ENCODE measurements at places on chromosomes 7 and 10. TPM values are rescaled to one million over a fixed set of nuclear protein-coding genes. Genes with fewer than 3 reads are reported as not detected.
A peak's percentile ranks its signal among the peaks of the same experiment; 100 is the strongest.

TSPAN15 gene
- total RNA-seq: 2.1 TPM

ITPRIP gene
- 172 TPM for total RNA-seq

GNAI1 gene
- 0.68 TPM for total RNA-seq

FRAT2 gene
- total RNA-seq: 22.2 TPM

CHST15 gene
- total RNA-seq: 11.9 TPM

PGAM2 gene
- 1.0 TPM for total RNA-seq

GRCh38 chr7:94400643-94401427, 6.1 kb downstream of the COL1A2 start:
- H3K4me1 ChIP-seq: no peaks in the 10 kb centered on the region
- DNase-seq: no peak
- H3K27ac ChIP-seq: no peak overlapping the region
- H3K27me3 ChIP-seq: peaks cover 15% of the 10 kb centered on the region

- DNase-seq: no peak
- peaks cover 11% of the 10 kb centered on the region for H3K4me1 ChIP-seq
- peaks cover 60% of the 10 kb centered on the region for H3K36me3 ChIP-seq
- H3K27ac ChIP-seq: no peak overlapping the region
- no peaks in the 10 kb centered on the region for H3K27me3 ChIP-seq
These were observed 23.7 kb downstream of the PARP12 start for GRCh38 chr7:140039066-140039465.

DNA sequence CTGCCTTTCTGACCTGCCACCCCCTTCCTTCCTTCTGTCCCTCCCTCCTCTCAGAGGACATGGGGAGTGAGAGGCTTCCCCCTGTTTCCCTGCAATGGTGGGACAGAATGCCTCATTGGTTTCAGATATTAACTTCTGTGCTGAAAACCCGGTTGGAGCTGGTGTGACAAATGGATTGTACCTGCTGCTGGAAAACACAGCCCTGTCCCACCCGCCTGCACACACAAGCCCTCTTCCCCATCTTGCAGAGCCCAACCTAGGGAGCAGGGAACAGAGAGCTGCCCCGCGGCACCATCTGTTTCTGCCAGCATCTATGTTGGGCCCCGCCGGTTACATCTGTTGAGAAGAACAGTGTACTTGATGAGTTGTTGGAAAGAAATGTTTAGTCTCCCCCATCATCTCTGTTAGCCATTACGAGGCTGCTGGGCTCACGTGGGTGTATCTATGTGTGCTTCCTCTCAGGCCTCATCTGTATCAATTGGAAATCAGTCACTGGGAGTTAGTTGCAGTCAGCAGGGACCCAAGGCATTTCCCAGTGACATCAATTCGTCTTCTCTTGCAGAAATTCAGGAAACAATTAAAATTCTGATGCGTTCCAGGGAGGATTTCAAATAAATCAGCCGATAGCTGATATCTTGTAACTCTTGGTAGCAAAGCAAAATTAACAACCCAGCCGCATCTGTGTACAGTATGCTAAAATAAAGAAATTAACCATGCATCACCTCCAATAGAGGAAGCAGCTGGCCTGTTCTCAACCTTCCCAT, 725.6 kb upstream of the GALNT17 start:
- H3K27ac ChIP-seq: no peak overlapping the region
- no peak for DNase-seq
- H3K36me3 ChIP-seq: no peaks in the 10 kb centered on the region

- H3K4me3 ChIP-seq: no peak overlapping the region
- H3K27ac ChIP-seq: no peak overlapping the region
- no peak for DNase-seq
- H3K27me3 ChIP-seq: peaks cover 15% of the 10 kb centered on the region
- H3K4me1 ChIP-seq: no peaks in the 10 kb centered on the region
- no peaks in the 10 kb centered on the region for H3K36me3 ChIP-seq
These were observed 14.0 kb upstream of the SEM1 start for GRCh38 chr7:96723622-96724021.

DNA sequence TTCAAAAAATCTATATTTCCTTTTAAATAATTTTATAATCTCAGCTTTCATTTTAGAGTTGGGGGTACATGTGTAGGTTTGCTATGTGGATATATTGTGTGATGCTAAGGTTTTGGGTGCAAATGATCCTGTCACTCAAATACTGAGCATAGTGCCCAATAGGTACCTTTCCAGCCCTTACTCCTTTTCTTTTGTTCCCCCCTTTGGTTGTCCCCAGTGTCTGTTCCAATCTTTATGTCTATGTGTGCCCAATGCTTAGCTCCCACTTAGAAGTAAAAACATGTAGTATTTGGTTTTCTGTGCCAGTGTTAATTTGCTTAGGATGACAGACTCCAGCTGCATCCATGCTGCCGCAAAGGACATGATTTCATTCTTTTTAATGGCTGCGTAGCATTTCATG, 103.6 kb downstream of the ZEB1 start:
- no peak for DNase-seq
- H3K27me3 ChIP-seq: no peaks in the 10 kb centered on the region
- H3K4me3 ChIP-seq: no peak overlapping the region
- no peaks in the 10 kb centered on the region for H3K4me1 ChIP-seq
- H3K27ac ChIP-seq: no peak overlapping the region

DNA sequence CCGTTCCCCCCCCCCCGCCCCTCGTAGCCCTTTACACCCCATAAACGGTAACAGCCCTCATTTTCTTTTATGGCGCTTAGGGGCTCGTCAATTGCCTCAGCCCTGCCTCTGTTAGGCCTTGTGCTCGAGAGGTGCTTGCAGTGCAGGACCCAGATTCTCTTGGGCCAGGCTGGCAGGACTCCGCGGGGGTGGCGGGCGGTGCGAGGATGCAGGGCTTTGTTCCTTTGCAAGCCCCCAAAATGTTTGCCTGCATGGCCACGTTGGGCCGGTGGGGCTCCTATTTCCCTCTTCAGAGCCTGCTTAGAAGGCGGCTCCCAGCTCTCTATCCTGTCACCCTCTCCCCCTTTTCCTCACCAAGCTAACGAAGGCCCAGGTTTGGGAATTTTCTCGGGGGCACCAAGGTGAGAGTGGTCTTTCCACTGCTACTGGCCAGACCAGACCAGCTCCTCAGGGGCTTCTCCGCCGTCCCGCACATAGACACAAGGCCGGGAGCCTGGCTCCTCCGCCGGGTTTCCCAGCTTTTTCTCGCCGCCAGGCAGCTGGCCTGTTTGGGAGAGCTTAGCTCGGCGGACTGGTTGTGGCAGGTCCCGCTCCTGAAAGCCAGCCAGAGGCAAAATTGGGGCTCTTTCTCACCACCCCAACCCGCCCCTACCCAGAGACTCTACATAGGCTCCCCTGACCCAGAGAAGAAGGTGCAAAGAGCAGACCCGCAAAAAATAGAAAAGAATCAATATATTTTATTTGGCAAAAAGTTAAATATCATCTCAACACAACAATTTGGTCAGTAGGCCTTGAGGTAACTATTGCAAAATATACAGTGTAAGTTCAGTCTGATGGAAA, 3.4 kb downstream of the HOXA9 start:
- no peak overlapping the region for H3K27ac ChIP-seq
- H3K4me3 ChIP-seq: no peak overlapping the region
- peaks cover 67% of the 10 kb centered on the region for H3K4me1 ChIP-seq
- no peaks in the 10 kb centered on the region for H3K36me3 ChIP-seq

DNA sequence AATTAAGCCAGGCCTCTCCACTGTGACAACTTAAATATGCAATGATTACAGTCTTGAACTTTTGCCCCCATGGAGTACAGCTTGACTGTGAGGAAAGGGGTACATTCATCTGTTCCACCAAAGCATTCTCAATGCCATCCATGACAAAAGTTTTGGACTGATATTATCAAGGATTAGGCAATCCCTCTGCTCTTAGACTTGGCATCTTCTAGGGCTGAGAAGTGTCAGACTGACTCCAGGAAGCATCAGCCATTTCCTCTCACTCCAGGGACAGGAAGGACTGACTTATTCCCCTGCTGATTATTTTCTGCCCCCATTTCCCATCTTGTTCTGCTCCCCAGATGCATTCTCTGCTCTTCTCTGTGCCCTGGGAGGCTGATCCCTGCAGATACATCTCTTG, 69.7 kb downstream of the ZNF365 start:
- H3K27me3 ChIP-seq: peaks cover 2% of the 10 kb centered on the region
- DNase-seq: no peak
- no peaks in the 10 kb centered on the region for H3K36me3 ChIP-seq
- no peak overlapping the region for H3K27ac ChIP-seq
- no peak overlapping the region for H3K4me3 ChIP-seq

- no peaks in the 10 kb centered on the region for H3K27me3 ChIP-seq
- H3K27ac ChIP-seq: no peak overlapping the region
- H3K36me3 ChIP-seq: no peaks in the 10 kb centered on the region
- no peak overlapping the region for H3K4me3 ChIP-seq
- DNase-seq: no peak
These were observed 108.1 kb downstream of the ITGB8 start for GRCh38 chr7:20438694-20439376.

- H3K36me3 ChIP-seq: peaks cover 8% of the 10 kb centered on the region
- no peak for DNase-seq
- no peak overlapping the region for H3K27ac ChIP-seq
These were observed 40.8 kb downstream of the ZNF467 start for GRCh38 chr7:149732611-149733010.

DNA sequence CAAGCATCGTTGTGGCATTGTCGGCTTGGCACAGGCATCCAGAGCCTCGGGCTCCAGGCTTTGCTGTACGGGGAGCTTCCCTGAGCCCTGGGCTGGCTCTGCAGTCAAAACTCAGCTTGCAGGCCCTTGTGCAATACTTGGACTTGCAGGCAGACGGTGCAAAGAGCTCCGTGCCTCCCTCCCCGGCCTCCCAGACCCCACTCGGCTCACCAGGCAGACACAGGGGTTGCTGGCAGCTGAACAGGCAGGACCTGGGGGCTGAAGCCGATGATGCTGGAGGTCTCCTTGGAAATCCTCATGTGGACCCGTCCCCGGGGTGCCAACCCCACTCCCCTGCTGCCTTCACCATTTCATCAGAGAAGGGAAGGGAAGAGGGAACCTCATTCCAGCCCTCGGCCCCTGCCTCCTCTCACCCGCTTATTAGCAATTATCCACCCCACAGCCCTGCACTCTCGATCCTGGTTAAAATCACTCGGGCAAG, 59.6 kb upstream of the GNA12 start:
- DNase-seq: no peak
- no peak overlapping the region for H3K4me3 ChIP-seq
- peaks cover 37% of the 10 kb centered on the region for H3K4me1 ChIP-seq

GRCh38 chr10:58791137-58791536, 278.5 kb downstream of the BICC1 start:
- no peak overlapping the region for H3K4me3 ChIP-seq
- no peaks in the 10 kb centered on the region for H3K36me3 ChIP-seq
- no peaks in the 10 kb centered on the region for H3K4me1 ChIP-seq

DNA sequence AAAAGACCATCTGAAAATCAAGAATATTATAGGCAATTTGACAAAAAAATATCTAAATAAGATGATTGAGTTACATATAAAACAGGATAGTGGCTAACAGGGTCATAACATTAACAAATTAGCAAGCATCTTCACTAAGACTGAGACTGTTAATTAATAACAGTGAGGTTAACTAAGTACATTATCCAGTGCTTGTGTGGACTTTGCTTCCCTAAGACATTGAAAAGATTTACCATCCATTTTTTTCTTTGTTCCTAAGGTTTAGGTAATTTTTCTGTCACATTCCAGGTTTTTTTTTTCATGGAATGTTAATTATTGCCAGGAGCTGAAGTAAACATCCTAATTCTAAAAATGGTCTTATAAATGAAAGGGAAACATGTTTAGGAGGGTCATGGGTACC, 227.6 kb downstream of the ANKRD7 start:
- no peaks in the 10 kb centered on the region for H3K36me3 ChIP-seq
- H3K27ac ChIP-seq: no peak overlapping the region
- no peak for DNase-seq
- H3K4me1 ChIP-seq: no peaks in the 10 kb centered on the region

DNA sequence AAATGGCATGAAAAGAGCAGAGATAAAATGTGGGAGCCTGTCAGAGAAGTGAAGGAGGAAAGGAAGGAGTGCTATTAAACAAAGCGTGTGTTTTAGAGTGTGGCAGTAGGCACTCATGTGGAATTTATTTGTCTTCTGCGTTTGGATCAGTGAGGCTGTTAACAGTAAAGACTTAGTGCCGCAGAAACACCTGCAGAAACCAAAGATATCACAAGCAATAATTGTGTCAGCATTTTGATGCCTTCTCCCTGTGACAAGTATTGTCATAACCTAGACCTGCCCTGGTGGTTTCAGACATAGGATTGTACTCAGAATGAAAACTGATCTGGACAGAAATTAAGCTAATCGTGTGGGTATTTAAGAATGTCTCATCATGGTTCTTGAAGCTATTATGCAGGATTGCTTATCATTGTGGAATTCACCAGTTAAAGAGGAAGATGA, 191.0 kb downstream of the CAMK1D start:
- H3K4me1 ChIP-seq: no peaks in the 10 kb centered on the region
- no peak for DNase-seq
- no peaks in the 10 kb centered on the region for H3K27me3 ChIP-seq
- H3K27ac ChIP-seq: no peak overlapping the region
- no peak overlapping the region for H3K4me3 ChIP-seq

GRCh38 chr10:72254813-72255568, 18.7 kb upstream of the DDIT4 start:
- no peaks in the 10 kb centered on the region for H3K27me3 ChIP-seq
- peaks cover 91% of the 10 kb centered on the region for H3K4me1 ChIP-seq
- H3K36me3 ChIP-seq: no peaks in the 10 kb centered on the region
- peak; percentile 36 for DNase-seq

DNA sequence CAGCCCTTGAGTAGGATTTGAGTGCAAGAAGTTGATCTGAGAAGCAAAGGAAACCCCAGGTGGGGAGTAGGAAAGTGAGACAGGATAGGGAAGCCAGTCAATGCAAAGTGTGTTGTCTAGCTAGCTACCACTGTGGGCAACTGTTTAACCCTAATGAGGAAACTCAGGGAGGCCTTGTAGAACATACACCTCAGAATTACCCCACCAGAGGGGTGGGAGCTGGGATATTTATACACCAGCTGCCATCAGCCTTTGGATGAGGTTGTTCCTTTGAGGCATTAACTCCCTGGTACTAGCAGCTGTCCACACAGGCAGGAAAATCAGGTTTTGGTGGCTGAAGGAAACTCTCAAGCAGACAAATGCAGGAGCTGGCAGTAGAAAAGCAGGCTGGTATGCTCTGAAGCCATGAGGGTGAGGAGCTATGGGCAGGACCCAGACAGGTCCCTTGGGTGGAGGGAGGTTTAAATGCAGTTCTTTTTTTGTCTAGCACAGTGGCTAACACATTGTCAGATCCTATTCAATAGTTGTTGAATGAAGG, 60.1 kb upstream of the ARID5B start:
- H3K36me3 ChIP-seq: no peaks in the 10 kb centered on the region
- no peaks in the 10 kb centered on the region for H3K4me1 ChIP-seq
- H3K4me3 ChIP-seq: no peak overlapping the region
- H3K27ac ChIP-seq: no peak overlapping the region

Measured in natural killer cell (primary cell).